GOT3 (cell line): ENCODE measurements at places on chromosomes 13 and 19.

- DNase-seq, result no peak
Measured at GRCh38 chr19:11361771-11362731, 6.8 kb downstream of the PLPPR2 start.

DNA sequence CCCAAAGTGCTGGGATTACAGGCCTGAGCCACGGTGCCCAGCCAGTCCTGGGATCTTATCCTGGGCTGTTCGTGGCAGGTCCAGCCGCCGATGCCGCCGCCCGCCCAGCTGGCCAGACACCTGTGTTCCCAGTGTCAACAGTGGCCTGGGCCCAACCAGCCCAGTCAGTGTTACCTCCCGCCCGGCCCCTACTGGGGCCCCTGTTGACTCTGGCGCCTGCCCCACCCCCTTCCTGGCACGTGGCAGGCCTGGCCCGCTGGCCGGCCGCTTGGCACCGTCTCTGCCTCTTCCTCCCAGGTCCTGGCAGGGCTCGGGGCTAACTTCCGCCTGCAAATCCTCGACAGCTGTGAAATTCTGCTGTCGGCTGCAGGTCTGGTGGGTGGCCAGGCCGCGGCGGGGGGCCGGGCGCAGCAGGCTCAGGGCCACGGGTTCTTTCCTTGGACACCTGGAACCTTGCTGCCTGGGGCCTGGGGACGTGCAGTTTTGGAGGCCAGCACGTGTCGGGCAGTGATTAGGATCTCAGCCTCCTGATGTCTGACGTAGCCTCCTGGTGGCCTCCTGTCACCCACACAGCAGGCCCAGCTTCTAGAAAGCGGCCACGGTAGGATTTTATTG lies 9.1 kb downstream of the ARID3A start:
- no peak for DNase-seq

GRCh38 chr19:48518207-48518606 lies 6.6 kb upstream of the LMTK3 start:
- DNase-seq, result no peak

DNA sequence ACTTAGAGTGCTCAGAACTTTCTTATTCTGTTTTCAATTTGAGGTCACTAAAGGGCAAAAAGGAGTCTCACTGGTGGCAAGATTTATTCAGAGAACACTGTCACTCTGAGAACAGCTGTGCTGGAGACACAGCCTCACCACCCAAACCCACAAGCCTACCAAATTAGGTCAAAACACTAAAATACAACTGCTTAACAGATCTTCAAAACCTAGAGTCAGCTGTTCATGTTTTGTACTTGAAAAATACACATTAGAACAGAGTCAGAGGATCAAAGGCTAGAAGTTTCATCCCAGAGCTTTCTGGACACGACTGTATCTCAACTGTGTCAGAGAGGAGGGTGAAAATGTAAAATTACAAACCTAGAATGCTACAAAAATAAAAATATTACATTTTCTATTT lies 89.3 kb downstream of the MIPEP start:
- no peak for DNase-seq
